Fibroblast of villous mesenchyme (primary cell): ENCODE measurements at places on chromosomes 3 and 15. TPM values are rescaled to one million over a fixed set of nuclear protein-coding genes. Genes with fewer than 3 reads are reported as not detected.

GOLGA8M gene
- under 0.01 and 1.3 TPM in 2 replicates for total RNA-seq

DNA sequence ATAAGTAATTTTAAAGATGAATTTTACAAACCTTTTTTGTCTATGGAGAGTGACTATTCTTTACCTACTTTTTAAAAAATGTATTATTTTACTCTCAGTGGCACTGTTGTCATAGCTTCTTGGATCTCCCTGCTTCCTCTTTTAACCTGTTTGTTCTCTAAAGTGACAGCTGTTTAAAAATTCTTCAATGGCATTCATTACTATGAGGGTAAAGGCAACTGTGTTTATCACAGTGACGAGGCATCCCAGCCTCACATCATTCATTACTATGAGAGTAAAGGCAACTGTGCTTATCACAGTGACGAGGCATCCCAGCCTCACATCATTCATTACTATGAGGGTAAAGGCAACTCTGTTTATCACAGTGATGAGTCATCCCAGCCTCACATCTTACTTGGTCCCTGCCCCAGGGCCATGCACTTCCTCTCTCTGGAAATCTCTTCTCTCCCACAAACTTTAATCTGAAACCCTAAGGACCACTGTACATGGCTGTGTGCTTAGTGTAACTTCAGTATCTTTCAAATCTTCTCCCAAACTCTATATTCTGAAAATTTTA lies 101.7 kb upstream of the ZNF717 start:
- no peak for DNase-seq

GRCh38 chr3:71579935-71580406 lies 3.6 kb downstream of the FOXP1 start:
- no peak for DNase-seq

- no peak for DNase-seq
Observed at GRCh38 chr15:77866186-77866585, 211.3 kb downstream of the TBC1D2B start.

DNA sequence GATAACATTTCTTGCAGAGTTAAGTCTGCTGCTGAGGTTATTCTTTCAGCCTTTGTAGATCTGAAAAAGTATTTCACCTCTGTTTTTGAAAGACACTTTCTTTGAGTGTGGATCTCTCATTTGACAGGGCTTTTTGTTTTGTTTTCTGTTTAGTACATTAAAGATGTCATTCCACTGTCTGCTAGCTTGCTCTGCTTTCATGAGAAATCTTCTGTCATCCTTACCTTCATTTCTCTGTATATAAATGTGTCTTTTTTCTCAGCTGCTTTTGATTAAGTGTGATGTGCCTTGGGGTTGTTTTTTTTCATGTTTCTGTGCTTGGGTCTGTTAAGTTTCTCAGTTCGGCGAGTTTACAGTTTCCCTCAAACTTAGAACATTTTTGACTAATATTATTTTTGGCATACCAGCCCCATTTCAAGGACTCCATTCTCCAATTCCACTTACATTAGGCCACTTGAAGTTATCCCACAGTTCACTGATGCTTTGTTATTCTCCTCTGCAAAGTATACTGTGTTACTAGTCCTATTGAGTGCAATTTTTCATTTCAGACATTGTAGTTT lies 43.9 kb upstream of the CA12 start:
- no peak for DNase-seq
